Fibroblast of skin of abdomen (primary cell): ENCODE measurements at places on chromosomes 5 and 9.

- DNase-seq, result no peak
Measured at GRCh38 chr5:170201311-170201710, 31.5 kb upstream of the C5orf58 start.

DNA sequence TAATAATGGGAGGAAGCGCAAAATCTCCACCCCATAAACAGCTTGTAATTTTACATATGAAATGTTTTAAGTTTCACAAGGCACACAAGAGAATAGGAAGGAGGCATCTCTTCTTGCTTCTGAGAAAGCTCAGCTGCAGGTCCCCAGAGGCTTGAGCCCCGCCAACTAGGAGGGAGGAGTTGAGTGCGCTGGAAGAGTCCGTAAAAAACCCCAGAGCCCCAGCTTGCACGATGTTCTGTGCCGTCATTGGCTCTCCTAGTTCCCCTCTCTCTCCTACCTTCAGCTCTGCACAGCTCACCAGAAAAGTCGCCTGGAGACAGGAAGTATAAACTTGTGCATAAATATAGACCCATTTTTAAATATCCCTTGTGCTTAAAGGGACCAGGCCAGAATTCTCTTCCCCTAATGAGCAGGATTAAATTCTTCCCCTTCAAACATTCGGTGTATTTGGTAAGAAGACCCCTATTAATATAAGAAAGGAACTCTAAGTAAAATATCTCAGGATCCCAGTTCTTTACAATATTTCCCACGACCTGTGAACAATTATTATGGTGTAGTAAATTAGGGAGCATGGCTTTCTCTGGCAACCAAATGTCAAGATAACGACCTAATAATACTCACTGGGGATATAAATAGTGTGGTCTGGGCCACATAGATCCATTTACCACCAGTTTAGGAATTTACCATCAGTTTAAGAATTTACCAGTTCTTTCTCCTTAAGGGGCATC, 13.7 kb downstream of the GLRX start:
- DNase-seq, result peak; percentile 57

GRCh38 chr9:124471761-124472160, 21.5 kb downstream of the ADGRD2 start:
- no peak for DNase-seq

- no peak for DNase-seq
Measured at GRCh38 chr5:163993126-163993525, 487.7 kb downstream of the MAT2B start.

GRCh38 chr5:131521252-131521651, 113.8 kb downstream of the RAPGEF6 start:
- DNase-seq, result peak; percentile 68

DNA sequence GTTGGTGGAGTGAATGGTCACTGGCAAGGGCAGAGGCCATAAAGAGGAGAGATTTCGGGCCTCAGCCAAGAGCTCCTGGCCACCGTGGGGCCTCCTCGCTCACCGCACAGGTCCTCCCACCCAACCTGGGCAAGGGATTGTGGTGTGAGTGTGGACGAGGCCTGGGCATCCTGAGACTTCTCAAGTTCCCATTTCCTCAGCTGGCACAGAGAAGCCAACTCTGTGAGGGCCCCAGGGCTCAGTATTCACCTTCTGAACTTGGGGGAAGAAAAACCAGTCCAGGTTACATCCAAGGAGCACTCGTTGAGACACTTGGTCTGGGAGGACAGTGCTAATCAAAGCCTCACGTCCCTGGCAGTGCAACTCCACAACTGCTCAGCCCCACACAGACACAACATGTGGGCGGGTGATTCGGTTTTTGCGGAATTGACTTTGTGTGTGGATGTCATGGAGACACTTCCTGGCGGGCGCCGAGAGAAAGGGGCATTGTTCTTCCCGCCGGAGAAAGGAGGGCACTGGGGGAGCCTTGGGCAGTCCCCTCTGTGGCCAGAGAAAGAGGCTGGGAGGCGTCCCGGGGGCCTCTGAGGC, 28.5 kb upstream of the NKD2 start:
- no peak for DNase-seq
